ENCODE measurements at places on chromosomes 6 and 20.

DNA sequence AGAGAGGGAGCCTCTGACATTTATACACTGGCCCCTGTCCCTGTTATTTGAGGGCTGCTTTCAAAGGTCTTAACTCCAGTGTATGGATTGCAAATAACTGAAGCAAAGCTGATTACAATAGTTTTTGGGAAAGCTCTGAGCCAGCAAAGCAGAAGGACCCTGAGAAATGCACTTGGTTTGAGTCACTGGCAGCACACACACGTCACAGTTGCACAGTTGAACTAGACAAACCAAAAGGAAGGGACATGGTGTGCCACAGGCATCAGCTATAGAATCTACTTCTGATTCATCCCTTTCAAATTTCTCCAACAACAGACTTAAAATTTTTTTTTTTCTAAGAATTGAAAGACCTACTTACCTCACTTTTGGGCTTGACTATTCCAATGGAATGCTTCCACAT is 56.4 kb downstream of the SNRNP48 start:
- DNase-seq = no peak

DNA sequence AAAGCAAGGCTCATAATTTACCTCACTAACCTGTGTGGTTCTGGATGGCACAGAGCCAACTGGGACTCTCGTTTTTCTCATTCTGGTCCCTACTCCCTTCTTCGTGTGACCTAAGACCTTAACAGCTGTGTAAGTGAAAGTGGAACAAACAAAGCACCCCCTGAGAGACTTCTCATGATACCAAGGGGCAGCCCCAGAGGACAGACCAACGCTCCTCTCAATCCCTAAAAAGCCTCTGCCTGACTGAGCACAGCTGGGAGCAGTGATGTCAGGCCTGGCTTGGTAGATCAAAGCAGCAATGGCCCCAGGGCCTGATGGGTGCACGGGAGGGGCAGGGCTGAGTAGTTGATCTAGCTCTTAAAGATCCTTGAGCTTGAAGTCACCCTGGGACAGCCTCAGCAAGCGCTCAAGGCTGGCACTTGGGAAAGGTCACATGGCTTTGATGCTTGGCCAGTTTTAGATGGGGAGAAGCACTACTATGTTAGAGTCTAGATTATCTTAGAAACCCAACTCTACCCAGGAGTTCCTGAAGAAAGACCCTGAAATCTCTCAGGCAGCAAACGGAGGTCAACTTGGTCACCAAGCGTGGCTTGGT is 16.2 kb upstream of the TGM2 start:
- DNase-seq = no peak

DNA sequence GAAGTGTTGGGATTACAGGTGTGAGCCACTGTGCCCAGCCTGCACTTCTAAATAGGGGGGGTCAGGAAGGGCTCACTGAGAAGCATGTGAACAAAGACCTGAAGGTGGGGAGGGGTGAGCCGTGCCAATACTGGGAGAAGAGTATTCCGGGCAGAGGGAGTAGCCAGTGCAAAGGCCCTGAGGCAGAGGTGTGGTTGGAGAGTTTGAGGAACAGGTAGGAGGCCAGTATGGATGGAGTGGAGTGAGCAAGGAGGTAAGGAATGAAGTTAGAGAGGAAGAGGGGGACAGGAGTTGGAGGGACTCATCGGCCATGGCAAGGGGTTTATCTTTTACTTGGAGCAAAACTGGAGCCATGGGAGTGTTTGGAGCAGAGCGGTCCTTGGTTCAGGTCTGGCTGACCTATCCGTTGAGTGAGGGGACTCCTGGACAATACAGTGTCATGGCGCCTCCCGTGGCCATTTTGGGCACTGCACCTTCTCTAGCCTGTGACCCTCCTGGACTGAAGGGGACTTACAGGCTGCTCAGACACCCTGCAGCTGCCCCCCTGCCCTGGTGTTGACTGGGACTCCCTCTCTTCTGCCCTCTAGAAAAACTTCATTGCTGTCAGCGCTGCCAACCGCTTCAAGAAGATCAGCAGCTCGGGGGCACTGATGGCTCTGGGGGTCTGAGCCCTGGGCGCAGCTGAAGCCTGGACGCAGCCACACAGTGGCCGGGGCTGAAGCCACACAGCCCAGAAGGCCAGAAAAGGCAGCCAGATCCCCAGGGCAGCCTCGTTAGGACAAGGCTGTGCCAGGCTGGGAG is 12.1 kb downstream of the FOXS1 start:
- peak; percentile 64 for DNase-seq

DNA sequence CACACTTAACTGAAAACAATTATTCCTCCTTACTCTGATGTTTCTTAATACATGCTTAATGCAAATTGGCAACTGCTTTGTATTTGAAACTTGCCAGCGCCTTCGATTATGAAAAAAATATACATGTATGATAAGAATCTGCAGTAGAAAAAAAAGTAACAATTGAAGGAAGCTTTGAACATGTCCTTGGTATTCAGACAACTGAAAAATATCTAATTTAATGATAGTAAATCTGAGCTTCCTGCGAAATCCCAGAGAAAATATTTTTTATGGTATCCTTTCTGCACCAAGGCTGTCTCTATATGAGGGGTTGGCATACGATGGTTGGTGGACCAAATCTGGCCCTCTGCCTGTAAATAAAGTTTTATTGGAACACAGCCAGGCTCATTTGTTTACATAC is 186.2 kb downstream of the HDGFL1 start:
- DNase-seq = no peak

DNA sequence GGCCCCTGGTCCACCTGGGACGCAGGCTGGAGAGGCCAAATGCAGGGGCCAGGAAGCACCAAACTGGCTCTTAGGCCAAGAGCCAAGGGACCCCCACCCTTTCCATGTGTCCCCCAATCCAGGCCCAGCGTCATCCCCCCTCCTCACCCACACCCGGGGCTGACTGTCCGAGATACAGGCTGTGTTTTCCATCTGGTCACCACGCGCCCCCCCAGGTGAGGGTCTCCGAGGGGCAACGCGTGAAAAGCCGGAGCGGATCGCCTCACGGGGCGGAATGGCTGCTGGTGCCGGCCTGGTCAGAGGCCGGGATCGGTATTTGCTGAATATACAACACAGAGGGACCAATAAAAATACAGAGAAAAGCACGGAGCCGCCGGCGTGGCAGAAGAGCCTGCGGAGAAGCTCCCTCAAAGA is 5.2 kb upstream of the ABHD16B start:
- no peak for DNase-seq

DNA sequence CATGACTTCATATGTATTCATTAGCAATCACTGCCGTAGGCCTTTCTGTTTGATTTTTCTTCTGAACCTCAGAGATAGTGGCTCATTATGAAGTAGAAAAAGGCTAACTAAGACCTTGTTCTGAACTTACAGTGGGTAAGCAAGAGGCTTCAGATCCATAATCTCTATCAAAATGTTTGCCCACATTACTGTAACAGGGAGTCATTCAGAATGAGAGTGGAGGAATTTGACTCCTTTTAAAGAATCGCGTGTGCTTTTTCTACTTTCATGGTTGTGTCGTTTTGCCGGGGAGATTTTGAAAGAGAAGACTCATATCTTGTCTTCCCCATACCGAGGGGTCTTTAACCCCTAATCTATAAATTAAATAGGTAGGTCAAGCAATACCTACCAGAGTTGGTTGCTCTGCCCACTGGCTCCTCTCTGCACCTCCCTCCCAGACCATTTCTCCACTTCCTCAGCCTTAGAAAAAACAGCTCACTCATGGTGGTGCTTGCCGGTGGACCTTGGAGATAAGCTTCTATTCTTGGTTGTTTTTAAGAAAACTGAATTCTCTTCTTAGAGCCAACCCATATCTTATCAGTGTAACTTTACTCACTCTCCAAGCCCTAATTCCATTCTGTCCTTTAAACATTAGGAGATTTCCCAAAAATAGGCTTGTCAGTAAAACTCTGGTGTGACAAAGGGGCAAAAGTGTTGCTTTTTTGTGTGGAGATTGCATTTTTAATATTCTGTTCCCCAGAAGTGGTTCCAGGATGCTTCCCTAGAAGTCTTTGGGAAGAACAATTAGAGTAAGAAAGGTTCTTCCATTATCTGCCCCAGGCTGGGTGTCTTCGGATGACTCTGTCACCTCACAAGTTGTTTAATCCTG is 56.6 kb downstream of the E2F3 start:
- no peak for DNase-seq

DNA sequence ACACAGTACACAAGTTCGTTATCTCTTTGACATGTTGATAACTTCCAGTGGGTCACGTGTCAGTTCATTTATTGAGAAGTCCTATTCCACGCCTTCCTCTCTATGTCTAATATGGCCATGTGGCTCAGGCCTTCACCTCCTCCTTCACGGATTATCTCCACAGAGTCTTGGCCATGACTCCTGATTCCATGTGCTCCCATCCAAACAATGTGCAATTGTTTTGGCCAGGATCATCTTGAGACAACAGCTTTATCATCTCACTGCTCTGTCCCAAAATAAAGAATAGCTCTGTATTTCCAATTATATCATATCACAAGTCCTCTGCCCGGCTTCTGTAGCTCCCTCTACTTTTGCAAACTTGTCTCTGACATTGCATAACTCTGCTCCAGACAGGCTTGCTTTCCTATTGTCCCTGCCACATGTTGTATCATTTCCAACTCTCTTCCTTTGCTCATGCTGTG is 11.1 kb upstream of the TXNDC5 start:
- DNase-seq = no peak

DNA sequence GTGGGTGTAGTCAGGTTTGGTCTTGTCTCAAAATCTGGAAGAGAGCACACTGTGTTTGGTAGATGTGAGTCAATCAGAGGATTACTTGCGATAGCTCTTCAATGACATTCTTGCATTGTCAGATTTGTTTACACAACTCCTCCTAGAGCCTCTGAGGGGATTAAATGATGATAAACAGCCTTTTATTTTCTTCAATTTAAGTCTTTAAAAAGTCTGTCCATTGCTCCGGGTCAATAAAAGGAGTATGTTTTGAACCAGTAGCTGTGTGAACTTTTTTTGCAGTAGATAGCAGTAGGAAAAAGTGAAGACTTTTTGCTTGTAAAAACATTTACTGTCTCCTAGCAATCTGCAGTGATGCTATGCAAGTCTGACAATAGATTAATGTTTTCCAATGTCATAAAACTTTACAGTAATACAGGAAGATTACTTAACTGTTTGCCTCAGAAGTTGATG is 49.9 kb downstream of the GJA1 start:
- no peak for DNase-seq

GRCh38 chr6:11783524-11784064 is 5.0 kb upstream of the ADTRP start:
- no peak for DNase-seq
